ENCODE measurements at places on chromosomes 13 and 19.

- no peak for DNase-seq
Observed at GRCh38 chr19:47996230-47996727, 1.8 kb downstream of the ELSPBP1 start.

GRCh38 chr13:97267418-97268059 is 45.4 kb downstream of the MBNL2 start:
- DNase-seq: no peak

DNA sequence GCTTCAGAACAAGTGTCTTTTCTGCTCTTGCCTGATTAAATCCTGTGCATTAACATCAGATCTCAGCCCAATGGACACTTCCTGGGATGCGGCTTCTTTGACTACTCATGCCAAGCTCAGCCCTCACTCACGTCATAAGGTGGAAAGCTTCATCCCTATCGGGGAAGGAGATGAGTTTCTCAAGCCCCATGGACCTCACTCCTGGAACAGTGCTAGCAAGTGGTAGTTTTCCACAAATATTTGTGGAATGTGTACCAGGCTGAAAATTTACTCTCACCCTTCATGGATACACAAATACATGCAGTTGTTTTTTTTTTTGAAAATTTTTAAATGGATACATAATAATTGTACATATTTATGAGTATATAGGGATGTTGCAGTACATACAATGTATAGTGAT is 34.6 kb upstream of the FARP1 start:
- no peak for DNase-seq

- no peak for DNase-seq
Observed at GRCh38 chr13:98407575-98407974, 169.3 kb downstream of the STK24 start.

GRCh38 chr19:13621413-13621812 is 115.1 kb upstream of the CACNA1A start:
- no peak for DNase-seq

- DNase-seq: no peak
Observed at GRCh38 chr13:80591976-80592740, 251.2 kb upstream of the SPRY2 start.

GRCh38 chr19:10279737-10280442 is 6.9 kb upstream of the ICAM4 start:
- DNase-seq: no peak

- peak; percentile 34 for DNase-seq
Observed at GRCh38 chr13:46668302-46668720, 115.3 kb downstream of the LRCH1 start.

DNA sequence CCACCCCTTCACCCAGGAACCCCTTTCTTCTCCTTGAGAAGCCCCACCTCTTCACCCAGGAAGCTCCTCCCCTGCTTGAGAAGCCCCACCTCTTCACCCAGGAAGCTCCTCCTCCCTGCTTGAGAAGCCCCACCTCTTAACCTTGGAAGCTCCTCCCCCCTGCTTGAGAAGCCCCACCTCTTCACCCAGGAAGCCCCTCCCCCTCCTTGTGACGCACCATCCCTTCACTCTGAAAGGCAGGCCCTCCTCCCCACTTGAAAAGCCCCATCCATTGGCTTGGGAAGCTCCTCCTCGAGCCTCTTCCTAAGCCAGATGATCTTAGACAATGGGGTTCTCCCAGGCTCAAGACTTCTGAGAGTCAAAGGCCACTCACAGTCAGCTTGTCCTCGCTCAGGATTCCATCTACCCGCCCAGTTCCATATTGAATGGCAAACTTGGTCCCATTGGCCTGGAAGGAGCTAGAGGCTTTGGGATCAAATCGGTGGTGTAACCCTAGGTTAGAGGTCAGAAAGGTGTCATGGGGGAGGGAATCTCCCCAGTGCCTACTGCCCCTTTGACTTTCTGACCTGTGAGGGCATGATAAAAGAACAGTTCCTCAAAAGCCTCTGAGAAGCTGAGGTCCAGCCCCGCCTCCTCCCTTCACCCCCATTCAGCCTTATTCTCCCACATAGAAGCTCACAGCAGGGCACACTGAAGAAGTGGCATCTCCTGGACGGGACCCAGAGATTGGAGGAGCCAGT is 4.0 kb downstream of the NAPSA start:
- DNase-seq: no peak

- no peak for DNase-seq
Observed at GRCh38 chr19:4539169-4539692, 605 bp downstream of the LRG1 start.

- no peak for DNase-seq
Observed at GRCh38 chr13:65826657-65827056, 1403.5 kb downstream of the PCDH9 start.

- DNase-seq: no peak
Observed at GRCh38 chr13:20073775-20074174, 87.1 kb downstream of the GJA3 start.

- DNase-seq: no peak
Observed at GRCh38 chr13:98105929-98106336, 37.0 kb upstream of the FARP1 start.

GRCh38 chr19:17580470-17581144 is 25.2 kb downstream of the COLGALT1 start:
- DNase-seq: no peak

DNA sequence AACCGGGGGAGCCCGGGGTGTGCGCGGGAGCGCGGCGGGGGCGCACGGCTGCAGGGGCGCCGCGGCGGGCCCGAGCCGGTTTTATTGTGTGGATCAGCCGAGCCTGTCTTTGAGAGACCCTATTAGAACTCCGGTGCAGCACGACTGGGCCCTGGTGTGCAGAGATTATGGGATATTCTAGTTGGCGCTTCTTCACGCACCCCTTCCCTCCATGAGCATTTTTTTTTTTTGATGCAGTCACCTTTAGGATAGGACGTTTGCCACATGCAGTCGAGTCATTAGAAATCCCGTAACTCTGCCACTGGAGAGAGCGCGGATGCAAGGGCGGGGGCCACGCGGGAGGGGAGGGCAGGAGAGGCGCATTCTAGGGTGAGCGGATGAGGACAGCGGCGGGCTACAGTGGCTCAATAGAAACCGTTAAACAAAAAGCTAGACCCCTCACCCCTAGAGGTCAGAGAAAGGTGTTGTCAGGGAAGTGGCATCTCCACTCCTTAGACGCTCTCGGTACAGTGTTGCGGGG is 3.7 kb downstream of the FGF9 start:
- no peak for DNase-seq

DNA sequence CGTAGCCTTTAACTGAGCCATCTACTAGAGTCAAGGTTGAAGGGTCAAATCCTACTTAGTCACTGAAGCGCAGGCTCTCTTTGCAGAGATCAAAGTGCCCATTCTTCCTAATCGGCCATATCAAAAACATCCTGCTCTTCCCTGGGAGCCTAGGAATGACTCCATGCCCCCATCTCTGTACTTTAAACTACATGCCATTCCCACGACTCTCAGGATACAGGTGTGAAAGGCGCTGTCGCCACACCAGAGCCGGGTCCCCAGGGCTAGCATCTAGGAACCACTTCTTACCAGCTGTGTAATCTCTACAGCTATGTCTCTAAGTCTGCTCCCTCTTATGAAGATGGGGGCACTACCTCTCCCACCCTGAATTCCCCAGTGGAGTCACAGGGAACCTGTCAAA is 22.3 kb downstream of the IRS2 start:
- DNase-seq: no peak

- no peak for DNase-seq
Observed at GRCh38 chr13:39363382-39363772, 239.6 kb downstream of the LHFPL6 start.

GRCh38 chr19:43584484-43584883 is 8.9 kb downstream of the PINLYP start:
- no peak for DNase-seq

GRCh38 chr13:102628559-102628958 is 31.8 kb downstream of the TPP2 start:
- no peak for DNase-seq

GRCh38 chr13:109651854-109652253 is 134.5 kb downstream of the IRS2 start:
- no peak for DNase-seq

DNA sequence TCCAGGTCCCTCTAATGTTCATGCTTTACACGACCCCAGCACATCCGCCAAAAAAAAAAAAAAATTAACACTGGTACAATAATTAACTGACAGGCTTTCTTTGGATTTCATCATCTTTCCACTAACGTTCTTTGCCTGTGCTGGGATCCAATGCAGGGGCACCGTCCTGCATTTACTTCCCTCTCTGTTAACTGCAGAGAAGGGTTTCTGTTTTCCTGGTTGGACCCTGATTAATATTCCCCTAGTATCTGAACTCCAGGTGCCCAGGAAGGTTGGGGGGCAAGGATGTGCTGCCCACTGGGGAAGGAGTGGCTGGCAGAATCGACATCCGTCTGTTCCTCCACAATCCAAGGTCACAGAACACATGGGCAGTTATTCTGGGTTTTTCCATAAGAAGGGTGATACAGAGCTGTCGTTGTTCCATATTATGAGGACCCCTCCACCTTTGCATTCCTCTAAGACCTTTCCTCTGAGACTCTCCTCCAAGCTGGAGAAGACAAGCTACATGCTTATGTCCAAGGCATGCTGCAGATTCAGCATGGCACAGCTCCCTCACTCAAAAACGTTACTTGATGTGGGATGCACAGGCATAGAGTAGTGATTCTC is 4.5 kb upstream of the LAIR1 start:
- DNase-seq: no peak

DNA sequence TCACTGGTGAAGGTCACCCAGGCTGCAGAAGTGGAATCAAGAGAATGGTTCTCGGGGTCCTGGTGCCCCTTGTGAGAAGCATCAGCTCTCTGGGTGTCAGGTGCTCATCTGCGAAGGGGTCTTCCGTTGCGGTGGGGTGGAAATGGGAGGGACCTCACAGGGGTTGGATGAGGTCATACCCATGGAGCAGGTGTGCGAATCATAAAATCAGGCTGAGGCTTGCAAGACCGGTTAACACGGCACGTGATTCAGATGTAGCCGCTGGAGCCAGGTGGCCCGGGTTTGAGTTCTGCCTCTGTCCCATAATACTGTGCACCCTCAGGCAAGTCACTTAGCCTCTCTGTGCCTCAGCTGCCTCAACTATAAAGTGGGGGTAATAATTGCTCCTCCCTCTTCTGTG is 3.9 kb upstream of the KLK15 start:
- no peak for DNase-seq

DNA sequence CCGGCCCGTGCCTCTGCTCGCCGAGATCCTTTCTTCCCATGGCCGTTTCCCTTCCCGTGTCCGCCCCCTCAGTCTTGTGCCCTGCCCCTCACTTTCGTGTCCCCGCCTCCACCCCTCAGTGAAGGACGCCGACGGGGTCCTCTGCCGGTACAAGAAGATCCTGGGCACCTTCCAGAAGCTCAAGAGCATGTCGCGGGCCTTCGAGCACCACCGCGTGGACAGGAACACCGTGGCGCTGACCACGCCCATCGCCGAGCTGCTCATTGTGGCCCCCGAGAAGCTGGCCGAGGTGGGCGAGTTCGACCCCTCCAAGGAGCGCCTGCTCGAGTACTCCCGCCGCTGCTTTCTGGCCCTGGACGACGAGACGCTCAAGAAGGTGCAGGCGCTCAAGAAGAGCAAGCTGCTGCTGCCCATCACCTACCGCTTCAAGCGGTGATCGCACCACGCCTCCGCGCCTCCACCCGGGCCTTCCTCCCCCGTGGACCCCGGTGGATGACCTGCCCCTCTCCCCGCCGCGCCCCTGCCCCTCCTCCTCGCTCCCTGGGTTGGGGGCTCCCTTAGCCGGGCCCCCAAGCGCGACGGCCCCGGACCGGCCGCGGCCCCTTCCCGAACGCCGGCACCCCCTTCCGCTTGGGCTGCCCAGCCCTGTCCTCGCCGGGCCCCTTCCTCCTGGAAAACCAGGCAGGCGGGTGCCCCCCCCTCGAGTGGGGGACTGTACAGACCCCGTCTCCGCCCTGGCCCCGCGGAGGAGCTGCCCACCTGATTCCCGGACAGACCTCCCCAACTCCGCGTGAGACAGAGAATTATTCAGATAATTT is 2.3 kb upstream of the U2AF2 start:
- DNase-seq: no peak

GRCh38 chr13:51861723-51862300 is at the start of gene CCDC70:
CCDC70 (plus strand) TSS chr13:51861969; CDS start chr13:51865412, 3,443 bp downstream.
- DNase-seq: no peak

- no peak for DNase-seq
Observed at GRCh38 chr13:70604448-70604847, 496.2 kb upstream of the KLHL1 start.

DNA sequence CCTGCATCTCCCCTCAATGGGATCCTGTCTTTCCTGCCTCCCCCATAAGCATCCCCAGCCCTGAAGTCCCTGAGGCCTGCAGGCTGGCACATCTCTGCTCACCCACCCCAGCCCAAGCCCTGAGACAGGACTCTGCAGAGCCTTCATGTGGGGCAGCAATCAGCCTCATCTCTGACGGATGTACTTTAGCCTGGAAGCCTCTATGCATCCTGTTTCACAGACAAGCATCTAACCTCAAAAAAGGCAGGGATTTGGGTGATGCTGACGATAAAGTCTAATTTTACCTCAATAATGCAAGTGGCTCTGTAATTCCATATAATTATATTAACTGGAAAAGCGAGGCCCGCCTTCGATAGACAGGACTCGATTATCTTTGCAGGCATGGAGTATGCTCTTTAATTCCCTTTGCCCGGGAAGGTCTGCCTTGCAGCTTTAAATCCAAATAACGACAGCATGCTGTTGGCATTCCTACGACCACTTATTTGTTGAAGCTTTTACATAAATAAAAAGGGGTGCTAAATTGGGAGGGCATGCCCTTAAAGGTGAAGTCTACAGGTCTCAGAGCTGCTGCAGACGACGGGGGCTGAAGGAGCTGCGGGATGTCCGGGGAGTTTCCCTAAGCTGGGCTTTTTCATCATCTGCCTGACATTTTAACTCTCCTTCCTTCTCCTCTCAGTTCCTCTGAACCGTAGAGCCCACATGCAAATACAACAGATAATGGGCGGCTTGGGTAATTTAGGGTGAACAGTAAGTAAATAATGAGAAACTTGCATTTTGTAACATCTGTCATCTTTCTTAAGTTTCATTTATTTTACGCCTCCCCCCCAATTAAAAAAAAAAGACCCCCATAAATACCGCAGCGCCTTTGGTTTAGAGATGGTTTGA is 211.5 kb downstream of the URI1 start:
- no peak for DNase-seq

- DNase-seq: no peak
Observed at GRCh38 chr19:38559428-38560401, 58.0 kb downstream of the MAP4K1 start.

Data from testis (tissue), 5 donors.